ENCODE measurements at places on chromosomes 12 and 14. TPM values are rescaled to one million over a fixed set of nuclear protein-coding genes. Genes with fewer than 3 reads are reported as not detected.

COX14 gene
- 153 TPM for polyA plus RNA-seq

DNA sequence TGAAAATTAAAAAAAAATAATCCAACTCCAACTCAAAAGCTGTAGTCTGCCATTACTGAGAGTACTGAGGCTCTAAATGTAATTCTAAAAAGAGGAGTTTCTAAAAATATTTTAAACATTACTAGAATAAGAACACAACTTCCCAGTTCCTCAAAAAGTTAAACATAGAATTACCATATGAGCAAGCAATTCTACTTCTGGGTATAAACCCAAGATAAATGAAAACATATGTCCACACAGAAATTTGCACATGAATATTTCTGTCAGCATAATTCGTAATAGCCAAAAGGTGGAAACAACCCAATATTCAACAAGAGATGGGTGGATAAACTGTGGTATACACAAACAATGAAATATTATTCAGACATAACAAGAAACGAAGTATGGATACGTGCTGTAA lies 15.0 kb upstream of the NR2C1 start:
- H3K27ac ChIP-seq, result no peak overlapping the region
- no peak overlapping the region for H3K4me3 ChIP-seq

GRCh38 chr14:71235875-71236274 lies 328.6 kb downstream of the PCNX1 start:
- no peak overlapping the region for H3K4me3 ChIP-seq
- no peaks in the 10 kb centered on the region for H3K27me3 ChIP-seq
- H3K4me1 ChIP-seq, result no peaks in the 10 kb centered on the region
- H3K27ac ChIP-seq, result no peak overlapping the region
- DNase-seq, result no peak

C12orf60 gene
- 2.4 TPM for polyA plus RNA-seq

DNA sequence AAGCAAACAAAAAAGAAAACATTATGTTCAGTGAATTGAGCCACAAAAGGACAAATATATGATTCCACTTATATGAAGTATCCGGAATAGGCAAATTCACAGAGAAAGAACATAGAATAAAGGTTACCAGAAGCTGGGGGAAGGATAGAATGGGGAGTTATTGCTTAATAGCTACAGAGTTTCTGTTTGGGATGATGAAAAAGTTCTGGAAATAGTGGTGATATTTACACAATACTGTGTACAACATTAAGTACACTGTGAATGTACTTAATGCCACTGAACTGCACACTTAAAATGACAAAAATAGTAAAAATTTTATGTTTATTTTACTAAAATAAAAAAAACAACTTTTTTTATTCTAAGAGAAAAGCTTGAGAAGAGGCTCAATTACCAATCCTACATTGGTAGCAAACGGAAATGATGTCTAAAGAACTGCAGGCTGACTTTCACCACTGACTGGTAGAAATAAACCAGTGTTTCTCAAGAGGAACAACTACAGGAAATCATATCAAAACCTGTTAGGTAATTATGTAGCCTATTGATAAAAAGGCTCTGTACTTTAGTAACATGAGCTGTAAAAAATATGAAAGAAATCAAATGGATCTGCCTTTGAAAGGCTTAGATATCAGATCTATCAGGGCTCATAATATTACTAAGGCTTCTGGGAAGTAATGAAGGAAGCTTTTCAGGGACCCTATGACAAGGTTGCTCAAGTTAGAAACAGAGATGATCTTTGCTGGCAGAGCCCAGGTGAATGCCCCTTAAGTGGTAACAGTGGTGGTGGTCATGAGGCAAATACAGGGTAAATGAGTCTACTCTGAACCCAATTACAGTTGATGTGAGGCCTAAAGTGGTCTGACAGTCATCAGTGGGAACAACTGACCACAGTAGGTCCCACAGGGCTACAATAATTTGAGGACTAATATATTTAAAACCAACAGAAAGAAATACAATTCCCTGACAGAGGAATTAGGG lies 41.3 kb downstream of the BAZ1A start:
- H3K36me3 ChIP-seq, result no peaks in the 10 kb centered on the region
- no peaks in the 10 kb centered on the region for H3K4me1 ChIP-seq
- DNase-seq, result no peak

GRCh38 chr12:114760151-114760877 lies 76.3 kb upstream of the TBX3 start:
- H3K27me3 ChIP-seq, result no peaks in the 10 kb centered on the region
- no peaks in the 10 kb centered on the region for H3K4me1 ChIP-seq
- DNase-seq, result no peak
- no peak overlapping the region for H3K4me3 ChIP-seq
- no peak overlapping the region for H3K27ac ChIP-seq

- peak overlapping the region; percentile 96 for H3K27ac ChIP-seq
- peak; percentile 83 for DNase-seq
- no peaks in the 10 kb centered on the region for H3K27me3 ChIP-seq
- H3K36me3 ChIP-seq, result peaks cover 27% of the 10 kb centered on the region
- H3K4me1 ChIP-seq, result peaks cover 25% of the 10 kb centered on the region
These were observed 687 bp upstream of the RPS29 start for GRCh38 chr14:49586673-49587460.

- H3K27me3 ChIP-seq, result no peaks in the 10 kb centered on the region
- H3K36me3 ChIP-seq, result no peaks in the 10 kb centered on the region
- no peak overlapping the region for H3K4me3 ChIP-seq
- DNase-seq, result peak; percentile 72
These were observed 11.1 kb upstream of the KRT7 start for GRCh38 chr12:52221912-52222457.

DNA sequence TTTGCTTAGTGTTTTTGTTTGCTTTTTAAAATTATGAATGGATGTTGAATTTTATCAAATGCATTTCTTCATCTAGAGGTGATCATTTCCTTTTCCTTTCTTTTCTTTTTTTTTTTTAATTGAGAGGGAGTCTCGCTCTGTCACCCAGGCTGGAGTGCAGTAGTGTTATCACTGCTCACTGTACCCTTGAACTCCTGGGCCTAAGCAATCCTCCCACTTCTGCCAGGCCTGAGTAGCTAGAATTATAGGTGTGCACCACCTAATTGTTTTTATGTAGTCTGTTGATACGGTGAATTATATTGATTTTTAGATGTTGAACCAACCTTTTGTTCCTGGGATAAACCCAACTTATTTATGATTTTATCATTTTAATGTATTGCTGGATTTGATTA lies 1.5 kb upstream of the CDKL1 start:
- H3K27me3 ChIP-seq, result no peaks in the 10 kb centered on the region
- peak overlapping the region; percentile 85 for H3K27ac ChIP-seq
- DNase-seq, result no peak

DNA sequence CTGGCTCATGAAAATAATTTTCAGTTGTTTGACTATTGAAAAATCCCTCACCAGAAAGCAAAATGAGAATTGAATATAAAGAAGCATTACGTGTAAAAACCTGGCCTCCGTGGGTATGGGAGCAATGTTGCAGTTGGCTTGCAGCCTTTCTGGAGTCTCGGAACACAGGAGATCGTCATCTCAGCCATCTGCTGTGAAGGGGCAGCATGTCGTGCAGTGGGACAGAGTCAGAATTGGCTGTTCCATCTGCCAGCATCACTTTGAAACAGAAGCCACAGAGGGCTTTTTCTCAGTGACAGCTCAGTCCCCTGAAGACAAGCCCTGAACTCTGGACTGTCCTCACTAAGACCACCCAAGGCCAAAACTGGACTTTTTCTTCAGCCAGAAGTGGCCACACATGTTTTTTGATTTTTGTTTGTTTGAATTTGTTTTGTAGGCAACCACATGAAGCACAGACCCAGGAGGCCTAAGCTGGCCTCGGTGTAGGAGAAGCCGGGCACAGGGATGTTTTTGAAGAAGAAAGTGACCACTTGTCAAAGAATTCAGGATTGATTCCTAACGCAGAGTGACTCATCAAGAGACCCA lies 170.8 kb upstream of the DYRK2 start:
- no peaks in the 10 kb centered on the region for H3K27me3 ChIP-seq
- no peak overlapping the region for H3K4me3 ChIP-seq
- no peak overlapping the region for H3K27ac ChIP-seq
- DNase-seq, result no peak
- H3K36me3 ChIP-seq, result no peaks in the 10 kb centered on the region
- peaks cover 1% of the 10 kb centered on the region for H3K4me1 ChIP-seq

LRRC10 gene
- not detected for polyA plus RNA-seq

DNA sequence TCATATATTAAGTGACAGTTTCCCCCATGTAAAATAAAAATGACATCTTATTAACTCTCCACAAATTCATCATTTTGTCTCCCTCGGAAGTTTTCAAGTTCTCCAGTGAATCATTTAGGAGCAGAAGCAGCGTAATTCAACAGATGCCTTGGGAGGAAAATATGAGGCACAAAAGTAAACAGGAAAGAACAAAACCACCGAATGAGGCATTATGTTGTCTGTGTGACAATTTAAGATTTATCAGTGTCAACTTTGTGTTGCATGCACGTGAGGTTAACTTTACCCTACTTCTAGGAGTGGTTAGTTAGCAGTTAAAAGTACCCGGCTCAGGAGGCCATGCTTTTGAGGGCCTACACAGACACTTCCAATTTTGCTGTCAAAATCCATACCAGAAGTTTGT lies 258.6 kb downstream of the IPO8 start:
- H3K36me3 ChIP-seq, result no peaks in the 10 kb centered on the region
- no peak overlapping the region for H3K4me3 ChIP-seq
- H3K4me1 ChIP-seq, result peaks cover 30% of the 10 kb centered on the region
- no peak overlapping the region for H3K27ac ChIP-seq
- DNase-seq, result no peak
- H3K27me3 ChIP-seq, result no peaks in the 10 kb centered on the region

DNA sequence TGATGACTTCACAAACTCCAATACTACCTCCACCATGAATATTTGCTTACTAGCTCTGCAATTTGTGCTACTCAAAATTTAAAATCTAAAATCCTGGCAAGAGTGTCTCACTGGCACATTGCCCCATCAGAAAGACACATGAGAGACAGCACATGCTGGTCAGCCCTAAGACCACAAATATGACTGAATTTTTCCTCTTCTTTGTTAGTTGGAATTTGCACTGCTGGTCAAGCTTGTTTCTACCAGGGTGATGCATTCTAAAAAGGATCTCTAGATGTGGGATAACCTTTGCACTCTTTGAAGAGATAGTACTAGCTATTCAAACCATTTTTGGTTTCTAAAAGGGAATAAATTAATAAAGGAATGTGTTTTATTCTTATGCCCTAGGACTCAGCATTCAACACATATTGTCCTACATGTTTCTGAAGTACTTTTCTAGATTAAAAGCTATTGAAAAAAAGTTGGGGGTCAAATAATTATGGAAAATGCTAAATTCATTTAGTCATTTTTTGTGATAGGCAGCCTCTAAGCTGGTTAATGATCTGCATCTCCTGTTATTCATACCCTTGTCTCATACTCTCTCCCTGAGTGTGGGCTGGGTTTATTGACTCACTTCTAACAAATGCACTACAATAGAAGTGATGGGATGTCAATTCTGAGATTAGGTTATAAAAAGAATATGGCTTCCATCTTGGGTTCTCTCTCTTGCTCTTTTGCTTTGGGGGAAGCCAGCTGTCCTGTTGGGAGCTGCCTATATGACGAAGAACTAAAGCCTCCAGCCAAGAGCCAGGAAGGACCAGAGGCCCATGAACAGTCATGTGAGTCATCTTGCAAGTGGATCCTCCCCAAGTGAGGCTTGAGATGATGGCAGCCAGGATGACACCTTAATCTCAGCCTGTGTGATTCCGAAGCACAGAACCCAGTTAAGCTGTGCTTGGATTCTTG lies 211.5 kb upstream of the CRY1 start:
- peaks cover 28% of the 10 kb centered on the region for H3K27me3 ChIP-seq
- H3K4me1 ChIP-seq, result no peaks in the 10 kb centered on the region
- H3K27ac ChIP-seq, result no peak overlapping the region
- H3K36me3 ChIP-seq, result no peaks in the 10 kb centered on the region
- no peak overlapping the region for H3K4me3 ChIP-seq

GRCh38 chr14:76921088-76921399 lies 94.8 kb downstream of the LRRC74A start:
- no peak for DNase-seq
- peak overlapping the region; percentile 94 for H3K27ac ChIP-seq
- H3K27me3 ChIP-seq, result no peaks in the 10 kb centered on the region
- peaks cover 70% of the 10 kb centered on the region for H3K4me1 ChIP-seq
- no peaks in the 10 kb centered on the region for H3K36me3 ChIP-seq

GRCh38 chr12:122646517-122647217 lies 56.5 kb downstream of the HCAR2 start:
- H3K27ac ChIP-seq, result no peak overlapping the region
- no peaks in the 10 kb centered on the region for H3K36me3 ChIP-seq
- H3K4me1 ChIP-seq, result peaks cover 7% of the 10 kb centered on the region
- no peaks in the 10 kb centered on the region for H3K27me3 ChIP-seq
- DNase-seq, result peak; percentile 21
- H3K4me3 ChIP-seq, result no peak overlapping the region

GRCh38 chr12:116244474-116245090 lies 32.9 kb downstream of the MED13L start:
- peaks cover 93% of the 10 kb centered on the region for H3K4me1 ChIP-seq
- no peaks in the 10 kb centered on the region for H3K27me3 ChIP-seq
- DNase-seq, result no peak
- H3K4me3 ChIP-seq, result no peak overlapping the region
- peak overlapping the region; percentile 52 for H3K27ac ChIP-seq
- H3K36me3 ChIP-seq, result no peaks in the 10 kb centered on the region

GRCh38 chr14:44960646-44961045 lies 1.1 kb downstream of the KLHL28 start:
- peak overlapping the region; percentile 94 for H3K27ac ChIP-seq
- H3K4me1 ChIP-seq, result peaks cover 27% of the 10 kb centered on the region
- peak overlapping the region; percentile 92 for H3K4me3 ChIP-seq
- H3K27me3 ChIP-seq, result no peaks in the 10 kb centered on the region
- no peaks in the 10 kb centered on the region for H3K36me3 ChIP-seq

DNA sequence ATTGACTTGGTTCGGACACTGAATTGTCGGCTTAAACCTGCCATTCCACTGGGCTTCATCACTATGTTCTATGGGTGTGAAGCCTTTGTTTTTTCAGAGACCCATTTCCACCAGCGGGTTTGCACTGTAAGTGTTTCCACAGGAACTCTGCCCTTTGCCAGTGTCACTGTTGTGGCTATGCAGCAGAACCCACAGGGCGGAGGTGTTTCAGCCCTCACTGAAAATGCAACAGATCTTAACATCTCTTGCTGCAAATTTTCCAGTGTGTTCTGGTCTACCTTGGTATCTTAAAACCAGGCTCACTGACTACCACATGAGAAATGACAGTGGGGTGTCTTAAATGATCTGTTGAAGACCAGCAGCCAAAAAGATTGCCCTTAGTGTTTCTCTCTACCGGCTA lies 21.1 kb downstream of the PRKCH start:
- H3K4me3 ChIP-seq, result no peak overlapping the region
- no peaks in the 10 kb centered on the region for H3K4me1 ChIP-seq
- peak overlapping the region; percentile 77 for H3K27ac ChIP-seq
- no peaks in the 10 kb centered on the region for H3K27me3 ChIP-seq

- no peaks in the 10 kb centered on the region for H3K36me3 ChIP-seq
- no peak for DNase-seq
- no peaks in the 10 kb centered on the region for H3K4me1 ChIP-seq
- no peak overlapping the region for H3K27ac ChIP-seq
These were observed 108.2 kb upstream of the NAV3 start for GRCh38 chr12:77722536-77722935.

DNA sequence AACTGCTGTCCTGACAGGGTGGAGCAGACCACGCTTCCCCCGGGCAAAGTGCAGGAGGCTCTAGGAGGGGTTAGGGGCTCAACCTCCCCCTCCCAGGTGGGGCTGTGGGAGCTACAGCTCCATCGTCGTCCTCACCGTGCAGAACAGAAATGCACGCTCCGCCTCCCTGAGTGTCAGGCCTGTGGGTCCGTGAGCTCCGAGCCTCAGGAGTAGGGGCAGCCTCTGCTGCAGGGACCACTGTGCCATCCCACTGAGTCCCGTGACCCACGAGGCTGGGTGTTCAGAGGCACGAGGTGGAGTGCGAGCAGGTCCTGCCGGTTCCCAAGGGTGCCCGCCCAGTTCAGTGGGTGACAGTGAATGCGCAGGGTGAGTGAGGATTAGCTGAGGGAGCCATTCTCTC lies 48.6 kb downstream of the CACNA1C start:
- no peaks in the 10 kb centered on the region for H3K4me1 ChIP-seq
- H3K27me3 ChIP-seq, result no peaks in the 10 kb centered on the region
- no peak overlapping the region for H3K4me3 ChIP-seq
- no peaks in the 10 kb centered on the region for H3K36me3 ChIP-seq
- H3K27ac ChIP-seq, result peak overlapping the region; percentile 50

Measured in stomach (tissue), 19 donors.